ENCODE measurements at places on chromosomes 7 and 10. TPM values are rescaled to one million over a fixed set of nuclear protein-coding genes. Genes with fewer than 3 reads are reported as not detected.

DNA sequence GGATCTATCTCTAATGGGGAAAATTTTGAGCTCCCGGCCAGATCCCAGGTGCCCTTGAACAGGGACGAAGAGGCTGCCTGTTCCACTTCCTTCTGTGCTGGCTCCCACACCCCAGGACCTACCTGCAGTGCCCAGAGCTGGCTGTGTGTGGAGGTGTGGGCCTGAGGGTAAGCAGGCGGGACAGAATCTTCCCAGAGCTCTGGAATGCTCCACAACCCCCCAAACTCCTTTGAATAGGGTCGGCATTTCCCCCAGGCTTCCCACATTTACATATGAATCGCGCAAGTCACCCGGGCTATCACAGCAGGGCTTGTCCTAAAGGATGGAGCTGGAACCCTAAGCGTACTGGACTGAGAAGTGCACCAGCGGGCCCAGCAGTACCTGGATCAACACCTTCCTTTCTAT, 95.9 kb downstream of the DNMBP start:
- no peak for DNase-seq

LAMB1 gene
- not detected for total RNA-seq

GRCh38 chr10:2949221-2949947, 118.0 kb upstream of the PFKP start:
- DNase-seq = no peak

- DNase-seq = no peak
Observed at GRCh38 chr7:44184873-44185446, 4.3 kb downstream of the GCK start.

MALSU1 gene
- total RNA-seq = 47.3 TPM

SPDYE11 gene
- total RNA-seq = not detected
